ENCODE measurements at places on chromosomes 6 and 20.
A peak's percentile ranks its signal among the peaks of the same experiment; 100 is the strongest.

GRCh38 chr20:16418616-16419015 lies 154.6 kb downstream of the KIF16B start:
- no peak for DNase-seq

DNA sequence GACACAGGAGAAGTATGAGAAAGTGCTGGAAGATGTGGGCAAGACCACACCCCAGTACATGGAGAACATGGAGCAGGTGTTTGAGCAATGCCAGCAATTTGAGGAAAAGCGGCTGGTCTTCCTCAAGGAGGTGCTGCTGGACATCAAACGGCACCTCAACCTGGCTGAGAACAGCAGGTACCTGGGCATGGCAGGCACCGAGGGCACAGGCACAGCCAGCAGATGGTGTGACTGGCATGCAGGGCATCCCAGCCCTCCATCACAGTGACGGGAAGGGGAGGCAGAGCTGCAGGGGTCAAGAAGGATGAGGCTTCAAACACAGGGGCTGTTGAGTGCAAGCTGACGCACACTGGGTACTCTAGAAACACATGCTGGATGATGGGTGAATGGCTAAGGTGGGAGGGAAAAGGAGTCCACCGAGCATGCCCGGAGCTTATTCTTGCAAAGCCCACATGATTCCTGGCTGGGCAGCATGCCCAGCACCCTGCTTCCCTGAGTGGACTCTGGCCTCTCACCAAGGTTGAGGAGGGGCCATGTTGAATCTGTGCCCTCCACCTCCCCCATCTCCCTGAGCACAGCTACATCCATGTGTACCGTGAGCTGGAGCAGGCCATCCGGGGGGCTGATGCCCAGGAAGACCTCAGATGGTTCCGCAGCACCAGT lies 26.3 kb downstream of the SPDEF start:
- DNase-seq = no peak

DNA sequence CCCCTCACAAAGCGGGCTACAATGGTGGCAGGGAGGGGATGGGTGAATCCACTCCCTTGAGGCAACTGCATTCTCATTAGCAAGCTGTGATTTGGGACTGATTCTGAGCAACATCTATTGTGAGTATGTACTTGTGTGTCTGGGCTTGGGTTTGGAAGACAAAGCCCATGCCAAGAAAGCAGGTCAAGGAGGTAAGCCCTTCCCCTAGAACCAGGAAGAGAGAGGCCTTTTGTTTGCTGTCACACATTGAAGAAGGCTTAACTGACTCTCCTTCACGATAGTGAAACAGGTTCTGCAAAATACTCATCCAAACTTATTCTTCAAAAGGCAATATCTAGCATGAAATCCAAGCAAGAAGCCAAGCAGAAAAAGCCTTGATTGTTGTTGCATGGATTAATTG lies 403.1 kb upstream of the ID4 start:
- DNase-seq = no peak

DNA sequence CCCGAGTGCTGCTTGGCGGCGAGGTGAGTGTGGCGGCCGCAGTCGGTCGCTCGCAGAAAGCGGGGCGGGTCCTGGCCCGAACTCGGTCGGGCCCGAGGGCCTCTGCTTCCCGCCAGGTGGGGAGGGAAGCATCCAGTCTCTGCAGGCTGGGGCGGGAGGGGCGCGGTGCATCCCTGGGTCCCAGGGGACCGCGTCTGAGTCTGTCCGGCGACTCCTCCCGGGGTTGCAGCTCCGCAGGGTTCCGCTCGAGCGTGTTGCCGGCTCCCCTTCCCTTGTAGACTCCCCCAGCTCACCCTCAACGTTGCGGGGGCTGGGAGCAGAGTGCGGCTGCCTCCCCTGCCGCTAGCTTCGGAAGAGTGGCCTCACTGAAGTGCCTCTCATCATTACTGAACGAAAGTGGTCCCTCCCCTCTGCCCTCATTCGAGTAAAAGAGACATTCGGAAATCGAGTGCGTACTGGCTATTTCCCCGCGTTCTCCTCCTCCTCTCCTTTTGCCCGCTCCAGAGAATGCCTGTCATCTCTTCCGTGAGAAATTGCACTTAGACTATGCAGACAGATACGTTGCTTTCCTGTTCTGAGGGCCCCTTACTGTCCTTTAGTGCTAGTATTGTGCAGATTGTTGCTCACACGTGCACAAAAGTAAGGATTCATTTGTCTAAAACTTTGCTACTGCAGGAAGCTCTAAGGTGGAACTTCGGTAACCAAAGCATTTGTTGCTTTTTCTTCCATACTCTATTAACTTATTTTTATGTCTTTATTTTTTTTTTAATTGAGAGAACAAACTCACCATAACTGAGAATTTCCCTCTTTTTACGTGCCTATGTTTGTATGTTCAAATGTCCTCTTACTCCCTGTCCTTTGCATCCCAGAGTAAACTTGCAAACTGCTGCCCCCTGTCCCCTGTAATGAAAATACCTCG lies 751 bp downstream of the MAP3K4 start:
- peak; percentile 50 for DNase-seq

- no peak for DNase-seq
Observed at GRCh38 chr6:63724721-63725120, 89.1 kb downstream of the PHF3 start.

DNA sequence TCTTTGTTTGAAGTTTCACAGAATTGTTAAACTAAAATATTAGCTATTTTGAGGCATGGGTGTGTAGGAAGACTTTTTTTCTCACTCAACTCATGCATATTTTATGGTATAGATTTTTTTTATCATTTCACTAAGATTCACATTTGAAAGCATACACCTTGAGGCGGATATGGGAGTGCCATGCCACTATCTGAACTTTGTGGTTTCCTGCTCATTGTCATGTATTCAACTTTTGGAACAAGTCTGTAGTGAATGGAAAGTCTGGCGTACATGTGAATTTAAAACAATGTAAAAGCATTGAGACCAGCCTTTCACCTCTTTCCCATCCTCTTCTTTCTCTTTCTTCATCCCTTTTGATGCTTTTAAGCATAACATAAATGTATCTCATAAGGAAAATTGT lies 147.9 kb downstream of the TPBG start:
- no peak for DNase-seq

- no peak for DNase-seq
Observed at GRCh38 chr6:37150314-37150713, 19.6 kb upstream of the PIM1 start.

DNA sequence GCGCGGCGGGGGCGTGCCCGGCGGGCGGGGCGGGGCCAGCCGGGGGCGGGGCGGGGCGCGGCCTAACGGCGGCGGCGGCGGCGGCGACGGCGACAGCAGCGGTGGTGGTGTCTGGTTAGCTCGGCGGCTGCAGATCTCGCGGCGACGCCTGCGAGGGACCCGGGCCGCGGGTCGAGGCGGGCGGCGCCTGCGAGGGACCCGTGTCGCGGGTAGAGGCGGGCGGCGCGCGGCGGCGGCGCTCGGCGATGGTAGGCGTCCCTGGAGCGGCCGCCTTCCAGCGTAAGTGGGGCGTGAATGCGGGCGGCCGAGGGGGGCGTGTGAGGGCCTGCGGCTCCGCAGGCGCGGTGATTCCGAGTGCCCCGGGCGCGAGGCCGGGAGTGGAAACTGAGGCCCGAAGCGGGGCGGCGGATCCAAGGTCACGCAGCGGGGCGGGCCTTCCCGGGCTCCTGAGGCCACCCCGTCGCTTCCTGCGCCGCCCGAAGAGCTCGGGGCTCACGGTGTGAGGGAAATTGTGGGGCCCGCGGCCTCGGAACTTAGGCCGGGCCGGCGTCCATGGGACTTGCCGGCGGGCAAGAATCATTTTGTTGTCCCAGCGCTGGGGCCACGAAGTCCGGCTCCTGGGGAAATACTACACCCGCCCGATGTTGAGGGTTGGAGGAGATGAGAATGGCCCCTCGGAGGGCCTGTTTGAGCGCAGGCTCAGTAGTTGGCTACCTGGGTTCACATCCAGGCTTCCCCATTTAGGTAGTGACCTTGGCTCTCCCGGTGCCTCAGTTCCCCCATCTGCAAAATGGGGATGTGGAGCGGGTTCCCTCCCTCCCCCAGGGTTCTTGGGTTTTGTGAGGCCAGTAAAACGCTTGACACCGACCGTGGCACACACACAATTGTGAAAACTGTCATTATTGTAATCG lies at the start of gene CBFA2T2:
TSS of gene CBFA2T2 (plus strand) at position 74 of the 911 bp plus-strand sequence. CDS start at position 246, 172 bp downstream.
- DNase-seq = peak; percentile 74

DNA sequence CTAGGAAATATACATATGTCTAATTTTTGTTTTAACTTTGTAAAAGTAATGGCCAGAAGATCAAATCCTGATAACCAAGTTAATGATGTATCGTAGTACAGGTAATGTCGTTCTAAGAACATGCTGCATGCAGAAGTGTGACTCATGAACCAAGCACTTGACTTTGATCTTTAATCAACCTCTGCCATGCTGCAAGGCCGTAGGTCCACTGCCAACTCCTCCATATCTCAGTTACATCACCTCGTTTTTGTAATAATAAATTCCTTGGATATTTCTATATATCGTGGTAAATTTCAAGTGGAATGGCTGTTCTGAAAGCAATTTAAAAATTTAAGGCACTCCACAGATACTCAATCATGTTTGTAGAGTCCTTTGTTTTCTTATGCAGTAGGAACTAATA lies 771.7 kb downstream of the EPHA7 start:
- no peak for DNase-seq

- DNase-seq = peak; percentile 8
Observed at GRCh38 chr6:83920017-83920416, 60.5 kb downstream of the CYB5R4 start.

DNA sequence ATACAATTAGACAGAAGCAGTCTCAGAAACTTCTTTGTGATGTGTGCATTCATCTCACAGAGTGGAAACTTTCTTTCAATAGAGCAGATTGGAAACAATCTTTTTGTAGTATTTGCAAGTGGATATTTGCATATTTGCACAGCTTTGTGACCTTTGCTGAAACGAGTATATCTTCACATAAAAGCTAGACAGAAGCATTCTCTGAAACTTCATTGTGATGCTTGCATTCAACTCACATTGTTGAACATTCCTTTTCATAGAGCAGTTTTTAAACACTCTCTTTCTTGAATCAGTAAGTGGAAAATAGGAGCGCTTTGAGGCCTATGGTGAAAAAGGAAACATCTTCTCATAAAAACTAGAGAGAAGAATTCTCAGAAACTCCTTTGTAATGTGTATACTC lies 657.9 kb upstream of the ZNF337 start:
- DNase-seq = no peak

Measured in hepatic stellate cell (primary cell).